ENCODE measurements at places on chromosomes 5 and 9.

- DNase-seq = no peak
Measured at GRCh38 chr5:94901191-94901979, 282.9 kb downstream of the SLF1 start.

DNA sequence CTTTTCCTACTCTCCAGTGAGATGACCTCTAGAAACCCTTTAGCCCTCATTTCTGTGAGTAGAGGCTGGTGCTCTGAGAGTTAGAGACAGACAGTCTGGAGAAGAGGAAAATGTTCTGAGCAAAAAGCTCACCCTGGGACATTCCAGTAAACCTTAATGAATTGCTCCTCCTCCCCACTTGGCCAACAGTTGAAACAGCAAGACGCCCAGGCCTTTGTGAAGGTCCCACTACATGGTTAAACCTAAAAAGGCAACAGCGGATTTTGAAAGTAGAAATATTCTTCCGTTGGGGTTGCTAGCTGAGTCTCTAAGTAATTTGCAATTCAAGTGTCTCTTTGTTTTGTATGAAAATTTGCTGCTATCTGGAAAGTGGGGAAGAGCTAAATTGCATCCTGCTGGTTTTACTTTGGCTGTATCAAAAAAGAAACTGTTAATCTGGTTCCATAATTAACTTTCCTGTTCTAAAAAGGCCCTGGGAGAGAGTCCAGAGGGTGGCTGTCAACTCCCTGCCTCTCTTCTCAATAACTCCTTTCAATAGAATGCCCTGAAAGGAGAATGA, 63.8 kb downstream of the ATP10B start:
- no peak for DNase-seq

DNA sequence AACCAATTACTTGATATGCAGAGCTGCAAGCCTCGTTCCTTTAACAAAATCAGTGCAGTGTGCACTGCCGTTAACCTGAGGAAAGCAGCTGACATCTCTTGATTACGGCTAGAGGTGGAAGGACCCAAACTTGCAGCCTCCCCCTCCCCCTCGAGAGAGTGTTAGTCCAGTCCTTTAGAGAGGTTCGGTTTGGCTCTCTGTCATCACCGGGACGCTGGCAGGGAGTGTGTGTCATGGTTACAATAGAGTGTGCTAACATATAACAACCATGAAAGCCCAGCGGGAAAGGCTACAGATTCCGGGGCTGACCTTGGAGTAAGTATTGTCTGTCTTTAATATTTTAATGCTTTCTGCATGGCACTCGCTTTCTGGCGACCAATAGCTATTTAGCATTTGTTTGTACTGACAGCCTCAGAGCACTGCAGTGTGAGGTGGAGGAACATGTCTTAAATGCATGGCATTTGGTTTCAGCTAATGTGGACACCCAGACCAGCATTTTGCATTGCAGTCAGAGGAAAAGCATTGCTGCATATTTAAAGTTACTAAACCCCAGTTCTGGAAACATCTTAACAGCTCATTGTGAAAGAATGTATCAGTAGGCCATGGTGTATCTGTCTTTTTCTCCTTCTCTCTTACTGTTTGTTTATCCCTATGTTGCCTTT, 237.5 kb downstream of the CD180 start:
- DNase-seq = peak; percentile 18

GRCh38 chr9:99511723-99512122, 289.6 kb downstream of the SEC61B start:
- peak; percentile 47 for DNase-seq

- DNase-seq = peak; percentile 90
Measured at GRCh38 chr5:150289551-150290390, at the start of gene CAMK2A. Gene CAMK2A (minus strand): TSS chr5:150289773. CDS start chr5:150289625, 148 bp downstream.

DNA sequence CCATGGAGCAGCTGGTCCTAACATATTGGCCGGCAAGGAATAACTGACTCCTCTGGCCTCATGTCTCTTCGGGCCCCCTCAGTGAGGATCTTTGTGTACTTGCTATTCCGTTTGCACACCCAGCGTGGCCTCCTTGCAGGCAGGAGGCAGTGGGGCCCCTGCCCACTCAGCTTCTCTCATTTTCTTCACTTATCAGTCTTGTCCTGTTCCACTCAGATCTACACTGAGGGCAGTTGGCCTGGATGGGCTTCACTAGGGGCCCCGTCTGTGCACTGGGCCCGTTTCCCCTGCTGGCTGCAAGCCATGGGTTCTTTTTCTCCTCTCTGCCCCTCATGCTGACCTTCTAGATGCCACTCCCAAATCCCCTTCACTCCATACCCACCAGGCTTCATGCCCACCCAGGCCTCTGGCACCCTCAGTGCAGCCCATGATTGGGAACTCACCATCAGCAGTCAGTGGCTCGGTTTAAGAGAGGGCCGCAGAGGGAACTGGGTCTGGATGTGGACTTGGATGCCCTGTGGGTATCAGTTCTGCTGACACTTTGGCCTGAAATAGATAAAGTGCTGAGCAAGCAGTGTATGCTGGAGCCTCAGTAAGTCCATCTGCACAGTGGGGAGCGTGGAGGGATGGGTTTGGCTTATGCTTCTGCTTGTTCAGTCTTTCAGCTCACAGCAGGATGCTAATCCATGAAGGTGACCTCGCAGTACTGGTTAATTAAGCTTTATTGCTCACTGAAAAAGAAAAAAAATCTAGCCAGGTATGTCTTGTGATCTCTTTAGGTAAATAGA, 57.9 kb downstream of the ERBIN start:
- DNase-seq = no peak

DNA sequence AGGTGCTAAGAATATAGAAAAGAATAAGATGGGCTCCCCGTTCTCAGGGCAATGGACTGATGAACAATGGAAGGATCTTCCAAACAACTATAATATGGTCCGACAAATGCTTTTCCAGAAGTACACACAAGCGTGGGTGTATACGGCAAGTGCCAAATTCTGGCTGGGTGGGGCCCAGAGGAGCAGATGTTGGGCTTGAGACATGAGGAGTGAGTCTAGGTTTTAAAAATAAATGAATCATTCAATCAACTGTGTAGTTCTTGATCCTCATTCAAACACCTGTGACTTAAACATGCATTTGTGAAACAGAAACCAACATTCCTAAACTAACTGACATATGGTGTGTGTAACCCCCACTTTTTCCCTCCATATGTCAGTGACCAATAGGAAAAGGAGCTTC, 47.9 kb downstream of the MFAP3 start:
- DNase-seq = no peak

DNA sequence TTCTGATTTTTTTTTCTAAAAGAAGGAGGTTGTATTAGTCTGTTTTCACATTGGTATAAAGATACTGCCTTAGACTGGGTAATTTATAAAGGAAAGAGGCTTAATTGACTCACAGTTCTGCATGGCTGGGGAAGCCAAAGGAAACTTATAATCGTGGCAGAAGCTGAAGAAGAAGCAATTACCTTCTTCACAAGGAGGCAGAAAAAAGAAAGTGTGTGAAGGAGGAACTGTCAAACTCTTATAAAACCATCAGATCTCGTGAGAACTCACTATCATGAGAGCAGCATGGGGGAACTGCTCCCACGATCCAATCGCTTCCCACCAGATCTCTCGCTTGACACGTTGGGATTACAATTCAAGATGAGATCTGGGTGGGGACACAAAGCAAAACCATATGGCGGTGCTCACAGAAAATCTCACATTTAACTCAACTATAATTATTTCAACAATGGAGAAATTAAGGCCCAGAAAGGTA, 27.1 kb downstream of the DPYSL3 start:
- DNase-seq = no peak

GRCh38 chr9:935348-935965, 41.0 kb upstream of the DMRT3 start:
- DNase-seq = no peak

- no peak for DNase-seq
Measured at GRCh38 chr5:11973469-11973868, 69.2 kb upstream of the CTNND2 start.

GRCh38 chr5:150406723-150407095, 6.0 kb downstream of the CD74 start:
- no peak for DNase-seq

DNA sequence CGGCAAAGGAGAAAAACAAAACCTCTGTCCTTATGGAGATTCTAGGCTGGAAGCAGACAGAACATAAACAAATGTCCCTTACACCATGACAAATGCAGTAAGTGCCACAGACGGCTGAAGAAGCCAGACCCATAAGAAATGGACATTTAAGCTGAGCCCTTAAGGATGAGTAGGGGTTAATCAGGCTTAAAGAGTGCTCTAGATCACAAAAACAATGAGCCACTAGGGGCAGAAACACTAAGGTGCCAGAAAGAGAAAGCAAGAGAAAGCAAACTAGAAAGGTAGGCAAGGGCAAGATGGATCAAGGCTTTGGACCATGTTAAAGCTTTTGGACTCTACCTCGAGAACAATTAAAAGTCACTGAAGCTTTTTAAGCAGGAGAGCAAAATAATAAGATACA, 326.9 kb upstream of the WWC1 start:
- peak; percentile 41 for DNase-seq

GRCh38 chr5:43432486-43433375, 20.5 kb upstream of the CCL28 start:
- DNase-seq = peak; percentile 4

- no peak for DNase-seq
Measured at GRCh38 chr9:104247899-104248460, 153.9 kb downstream of the SMC2 start.

DNA sequence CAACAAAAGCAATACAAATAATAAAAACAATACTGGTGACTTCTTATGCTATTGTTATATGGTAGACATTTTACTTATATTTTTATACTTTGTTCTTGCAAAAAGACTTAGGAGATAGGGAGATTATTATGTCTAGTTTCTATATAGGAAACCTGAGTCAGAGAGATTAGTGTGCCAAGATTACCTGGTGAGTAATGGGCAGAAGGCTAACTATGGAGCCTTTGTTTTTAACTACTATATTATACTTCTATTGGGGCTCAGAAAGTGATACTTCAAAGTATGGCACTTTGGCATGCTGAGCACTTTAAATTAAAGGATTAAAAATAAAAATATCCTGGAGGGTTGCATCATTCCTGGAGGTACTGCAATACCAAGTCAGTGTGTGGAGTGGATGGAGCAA, 117.5 kb upstream of the CLINT1 start:
- DNase-seq = no peak

DNA sequence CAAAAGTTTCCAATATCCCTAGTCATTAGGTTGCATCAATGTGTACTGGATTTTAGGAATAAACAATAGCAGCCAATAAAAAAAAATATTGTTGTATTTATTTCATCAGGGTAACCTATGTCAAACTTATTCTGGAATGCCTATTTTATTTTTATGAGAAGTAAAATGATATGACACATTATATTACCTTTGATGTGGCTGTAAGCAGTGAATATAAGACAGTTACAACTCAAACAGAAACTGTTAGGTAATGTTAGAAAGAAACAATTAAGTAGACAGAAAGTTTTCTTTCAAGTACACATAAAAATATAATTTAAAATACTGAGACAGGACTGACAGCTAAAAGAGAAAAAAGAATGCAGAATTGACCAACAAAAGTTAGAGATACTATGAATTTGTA, 65.5 kb downstream of the GNG10 start:
- DNase-seq = no peak

GRCh38 chr5:91145333-91145620, 237.8 kb downstream of the ARRDC3 start:
- DNase-seq = no peak

DNA sequence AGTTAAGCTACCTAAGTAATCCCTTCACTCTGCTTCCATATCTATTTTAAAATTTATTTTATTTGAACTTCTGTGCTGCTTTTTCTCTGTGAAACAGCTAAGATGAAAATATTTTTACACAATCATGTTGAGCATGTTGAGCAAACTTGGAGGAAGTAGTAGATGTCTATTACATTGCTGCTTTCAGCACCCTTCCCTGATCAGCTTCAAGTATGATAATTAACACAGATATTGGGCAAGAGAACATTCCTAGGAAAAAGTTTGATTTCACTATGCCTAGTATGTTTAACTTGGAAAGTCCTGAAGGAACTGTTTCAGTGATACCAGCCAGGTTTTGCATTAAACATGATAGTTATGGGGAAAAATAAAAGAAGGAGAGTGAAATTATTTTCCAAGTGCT, 283.6 kb downstream of the ELAVL2 start:
- no peak for DNase-seq

- peak; percentile 69 for DNase-seq
Measured at GRCh38 chr9:133709015-133709611, 29.0 kb downstream of the SARDH start.

Data from H7 (cell line).